T-helper 17 cell (primary cell): ENCODE measurements at places on chromosomes 1 and 21. TPM values are rescaled to one million over a fixed set of nuclear protein-coding genes. Genes with fewer than 3 reads are reported as not detected.

HPDL gene
- 0.17 TPM for total RNA-seq

DNA sequence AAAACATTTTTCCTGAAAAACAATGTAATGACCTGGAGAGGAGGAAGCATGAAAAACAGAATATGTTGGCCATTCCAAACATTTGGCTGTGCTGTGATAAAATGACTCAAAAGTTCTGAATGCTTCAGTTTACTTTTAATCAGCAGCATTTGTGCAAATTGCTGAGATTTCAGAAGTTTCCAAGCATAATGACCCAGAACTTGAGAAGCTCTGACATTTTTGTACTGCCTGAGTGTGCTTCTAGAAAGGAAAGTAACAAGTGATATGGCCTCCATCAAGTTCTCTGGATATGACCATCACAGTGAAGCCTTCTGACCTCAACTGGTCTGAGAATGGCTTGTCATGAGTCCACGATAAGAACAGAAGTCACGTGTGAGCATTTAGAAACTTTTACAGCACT lies 283.4 kb upstream of the ZRANB2 start:
- DNase-seq: no peak

- DNase-seq: no peak
Measured at GRCh38 chr1:150484861-150485260, 2.4 kb upstream of the TARS2 start.

CLCA2 gene
- total RNA-seq: not detected

GRCh38 chr1:114482585-114482984 lies 28.4 kb downstream of the TRIM33 start:
- no peak for DNase-seq

- no peak for DNase-seq
Measured at GRCh38 chr1:184190616-184191015, 139.1 kb downstream of the TSEN15 start.

SMPDL3B gene
- not detected for total RNA-seq

DNA sequence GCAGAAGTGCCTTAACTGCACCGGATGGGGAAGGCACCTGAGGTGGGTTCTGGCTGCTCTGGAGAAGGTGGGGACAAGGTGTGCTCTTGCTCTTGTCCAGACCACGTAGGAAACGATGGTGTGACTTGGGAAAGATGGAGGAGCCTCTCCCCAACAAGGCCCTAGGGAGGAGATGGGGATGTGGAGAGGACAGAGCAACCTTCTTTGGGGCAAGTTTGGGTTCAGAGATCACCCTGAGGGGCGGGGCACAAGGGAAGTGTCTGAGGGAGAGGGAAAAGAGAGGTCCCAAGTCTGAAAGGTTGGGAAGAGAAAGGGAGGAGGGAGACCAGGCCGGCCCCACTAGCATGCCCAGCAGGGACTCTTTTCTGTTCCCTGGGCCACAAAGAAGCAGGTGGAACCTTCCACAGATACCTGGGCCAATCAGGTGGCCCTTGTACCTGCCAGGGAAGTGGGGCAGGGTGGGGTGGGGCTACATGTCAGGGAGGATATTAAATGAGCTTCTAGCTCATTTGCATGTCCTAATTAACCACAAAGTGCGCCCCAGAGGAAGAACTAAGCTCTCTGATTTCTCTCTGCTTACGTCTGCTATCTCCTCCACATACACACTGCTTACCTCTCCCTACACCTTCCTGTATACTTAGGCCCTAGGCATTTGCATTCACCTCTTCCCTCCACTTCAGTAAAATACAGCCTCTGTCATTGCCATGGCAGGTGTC lies 15.9 kb downstream of the INKA2 start:
- DNase-seq: no peak

CCDC17 gene
- total RNA-seq: 5.7 TPM

- no peak for DNase-seq
Measured at GRCh38 chr1:229035748-229036082, 235.2 kb upstream of the RAB4A start.

DNA sequence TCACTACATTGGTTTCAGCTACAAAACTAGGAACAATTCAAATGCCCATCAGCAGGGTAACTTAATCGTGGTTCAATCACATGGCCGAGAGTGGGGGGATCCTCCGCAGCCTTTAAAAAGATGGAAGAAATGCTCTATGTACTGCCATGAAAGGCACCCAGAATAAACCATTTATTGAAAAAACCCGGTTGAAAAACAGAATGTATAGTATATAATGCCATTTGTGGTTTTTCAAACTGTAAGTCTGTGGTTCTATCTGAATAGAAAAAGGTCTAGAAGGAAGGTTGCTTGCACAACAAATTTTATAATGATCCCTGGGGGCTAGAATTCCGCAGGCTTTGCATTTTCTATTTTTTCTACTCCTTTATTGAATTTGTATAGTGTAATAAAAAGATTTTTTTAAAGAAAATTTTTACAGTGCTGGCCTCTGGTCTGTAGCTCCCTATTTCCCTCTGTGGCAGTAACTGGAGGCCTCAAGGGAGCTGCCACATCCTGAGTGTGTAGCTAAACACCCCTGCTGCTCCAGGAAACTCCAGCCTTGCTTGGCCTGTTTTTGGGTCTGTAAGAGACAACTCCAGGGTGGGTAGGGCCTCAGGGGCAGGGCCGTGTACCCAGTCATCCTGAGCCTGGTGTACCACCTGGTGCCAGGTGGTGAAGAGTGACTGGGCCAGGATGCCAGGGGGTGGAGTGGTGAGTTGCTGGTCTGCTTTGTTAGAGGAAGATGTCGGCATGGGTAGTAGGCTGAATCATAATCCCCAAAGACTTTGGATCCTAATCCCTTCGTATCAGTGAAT lies 51.5 kb upstream of the EPS8L3 start:
- no peak for DNase-seq

GRCh38 chr1:167120899-167121298 lies 27.0 kb downstream of the STYXL2 start:
- no peak for DNase-seq

DNA sequence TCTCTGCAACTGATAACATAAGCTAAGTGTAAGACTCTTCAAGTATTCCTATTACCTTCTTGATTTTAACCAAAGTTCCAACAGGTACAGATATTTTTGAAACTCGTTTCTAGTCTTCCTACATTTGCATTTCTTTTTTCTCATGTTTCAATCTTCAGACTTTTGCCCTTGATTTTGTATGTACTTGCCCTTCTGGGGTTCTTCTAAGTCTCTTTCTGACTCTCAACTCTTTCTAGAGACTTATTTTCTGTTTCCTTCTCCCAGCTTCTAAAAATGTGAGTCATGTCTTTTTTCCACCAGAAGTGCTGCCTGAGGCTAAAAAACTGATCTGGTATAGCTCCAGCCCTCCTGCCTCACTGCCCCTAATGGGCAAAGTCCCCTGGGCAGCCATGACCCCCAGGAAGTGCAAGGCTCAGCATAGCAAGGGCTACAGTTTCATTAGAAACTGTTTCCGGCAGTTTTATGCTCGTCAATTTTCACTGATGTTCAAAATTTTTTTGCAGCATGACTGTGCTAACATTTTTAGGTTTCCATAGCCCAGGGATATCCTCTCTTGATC lies 265.9 kb downstream of the SEC16B start:
- no peak for DNase-seq
